ENCODE measurements at places on chromosomes 12 and 14. TPM values are rescaled to one million over a fixed set of nuclear protein-coding genes. Genes with fewer than 3 reads are reported as not detected.
A peak's percentile ranks its signal among the peaks of the same experiment; 100 is the strongest.

DNA sequence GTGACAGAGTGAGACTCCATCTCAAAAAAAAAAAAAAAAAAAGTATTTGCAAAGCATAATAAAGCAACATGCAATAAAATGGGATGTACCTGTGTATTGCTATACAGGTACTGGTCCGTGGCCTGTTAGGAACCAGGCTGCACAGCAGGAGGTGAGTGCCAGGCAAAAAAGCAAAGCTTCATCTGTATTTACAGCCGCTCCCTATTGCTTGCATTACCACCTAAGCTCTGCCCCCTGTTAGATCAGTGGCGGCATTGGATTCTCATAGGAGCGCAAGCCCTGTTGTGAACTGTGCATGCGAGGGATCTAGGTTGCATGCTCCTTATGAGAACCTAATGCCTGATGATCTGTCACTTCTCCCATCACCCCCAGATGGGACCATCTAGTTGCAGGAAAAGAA is 113.3 kb downstream of the SCAF11 start:
- DNase-seq, result no peak

DNA sequence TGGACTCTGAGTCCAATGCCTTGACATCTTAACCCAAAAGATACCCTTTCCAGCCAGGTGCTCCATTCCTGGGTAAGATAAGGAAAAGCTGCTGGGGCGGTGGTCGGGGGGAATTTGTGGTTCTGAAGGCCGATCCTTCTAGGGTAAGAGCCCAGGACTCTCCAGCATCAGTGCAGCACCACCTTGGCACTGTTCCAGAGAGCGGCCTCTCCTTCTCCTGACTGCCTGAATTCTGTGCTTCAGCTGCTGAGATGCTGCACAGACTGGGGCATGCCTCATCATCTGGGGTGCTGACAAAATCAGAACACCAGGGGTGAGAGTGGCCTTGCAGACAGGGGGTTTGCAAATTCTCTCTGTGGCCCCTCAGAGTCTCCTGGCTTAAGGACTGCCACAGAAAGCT is 87.5 kb downstream of the SPTB start:
- no peak for DNase-seq

- DNase-seq, result no peak
Observed at GRCh38 chr14:75373616-75374015, 54.2 kb upstream of the JDP2 start.

GRCh38 chr12:31324116-31324844 is 1.7 kb downstream of the SINHCAF start:
- peak; percentile 81 for DNase-seq

HOXC5 gene
- total RNA-seq, result not detected

DNA sequence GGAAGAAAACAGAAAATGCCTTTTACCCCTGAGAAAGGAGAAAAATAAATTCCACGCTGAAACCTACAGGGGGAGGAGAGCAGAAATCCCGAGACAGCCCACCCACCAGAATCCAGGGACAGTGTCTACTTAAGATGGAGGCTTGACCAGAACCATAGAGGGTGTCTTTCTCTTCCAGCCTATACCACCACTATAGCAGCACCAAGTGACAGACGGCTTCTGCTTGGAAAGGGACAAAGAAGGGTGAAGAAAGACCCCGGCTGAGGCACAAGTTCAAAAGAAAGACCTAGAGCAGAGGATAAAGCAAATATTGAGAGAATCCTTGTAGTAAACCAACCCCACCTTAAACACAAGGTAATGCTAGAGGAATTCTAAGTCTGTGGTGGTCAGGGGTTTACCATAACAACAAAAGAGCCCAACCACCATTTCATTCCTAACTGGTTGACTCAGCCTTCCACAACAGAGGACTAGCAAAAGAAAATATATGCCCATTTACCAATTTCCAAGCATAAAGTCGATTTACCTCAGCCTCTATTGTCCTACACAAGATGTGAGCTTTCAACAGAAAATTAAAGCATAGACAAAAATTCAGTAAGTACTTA is 105.3 kb upstream of the FOXG1 start:
- no peak for DNase-seq

DNA sequence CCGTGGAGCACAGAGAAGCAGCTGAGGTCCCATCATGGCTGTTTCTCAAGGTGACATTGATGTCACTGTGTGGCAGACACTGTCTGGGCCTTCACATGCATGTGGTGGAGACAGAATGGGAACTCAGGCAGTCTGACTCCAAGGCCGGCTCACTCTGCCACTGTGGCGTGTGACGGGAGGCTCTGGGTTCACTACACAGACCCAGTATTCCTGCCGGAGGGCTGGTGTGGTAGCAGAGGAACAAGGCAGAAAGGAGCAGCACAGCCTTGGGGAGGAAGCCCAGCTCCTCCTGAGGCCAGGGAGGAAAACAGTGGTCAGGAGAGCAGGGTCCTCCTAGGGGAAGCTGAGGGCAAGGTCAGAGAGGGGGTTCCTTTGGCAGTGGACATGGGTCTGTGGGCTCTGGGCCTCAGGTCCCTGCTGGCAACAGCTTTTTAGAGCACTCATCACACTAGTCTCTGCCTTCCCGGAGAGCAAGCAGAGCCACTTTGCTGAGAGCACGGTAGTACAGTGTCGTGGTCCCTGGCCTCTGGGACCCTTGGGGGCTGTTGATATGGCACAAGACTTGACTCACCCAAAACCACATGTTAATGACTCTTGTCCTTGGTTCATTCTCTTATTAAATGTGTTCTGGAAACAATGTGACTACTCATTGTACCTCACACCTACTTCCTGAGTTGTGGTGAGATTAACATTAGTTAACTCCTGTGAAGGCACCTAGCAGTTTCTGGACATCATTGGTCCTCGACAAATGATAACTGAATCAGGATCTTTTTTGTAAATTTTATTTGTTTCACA is 21.3 kb downstream of the DCAF4 start:
- no peak for DNase-seq

- DNase-seq, result no peak
Observed at GRCh38 chr12:3292677-3293412, 198.2 kb upstream of the PRMT8 start.

GRCh38 chr14:105281371-105282097 is 19.3 kb downstream of the BRF1 start:
- DNase-seq, result peak; percentile 54

DNA sequence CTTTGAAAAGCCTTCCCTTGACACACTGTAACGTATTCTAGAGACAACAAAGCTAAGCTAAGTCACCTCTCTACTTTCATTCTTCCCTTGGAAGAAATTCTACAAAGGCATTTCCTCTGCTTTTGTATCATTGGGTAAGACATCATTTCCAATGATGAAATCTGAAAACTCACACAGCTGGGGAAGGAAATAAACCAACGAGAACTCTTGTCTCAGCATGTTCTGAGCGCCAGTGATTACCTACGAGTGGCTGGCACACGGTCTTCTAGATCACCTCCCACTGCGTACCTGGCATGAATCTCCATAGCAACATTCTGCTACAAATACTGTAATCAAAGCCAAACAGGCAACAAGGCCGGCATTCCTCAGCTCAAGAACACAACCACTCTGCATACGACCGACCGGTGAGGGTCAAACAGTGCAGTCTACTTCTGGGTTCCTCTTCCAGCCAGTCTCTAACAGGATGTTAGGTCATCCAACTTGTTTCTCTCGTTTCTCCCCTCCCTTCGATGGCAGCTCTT is 7.6 kb downstream of the VPS37B start:
- DNase-seq, result peak; percentile 83

DNA sequence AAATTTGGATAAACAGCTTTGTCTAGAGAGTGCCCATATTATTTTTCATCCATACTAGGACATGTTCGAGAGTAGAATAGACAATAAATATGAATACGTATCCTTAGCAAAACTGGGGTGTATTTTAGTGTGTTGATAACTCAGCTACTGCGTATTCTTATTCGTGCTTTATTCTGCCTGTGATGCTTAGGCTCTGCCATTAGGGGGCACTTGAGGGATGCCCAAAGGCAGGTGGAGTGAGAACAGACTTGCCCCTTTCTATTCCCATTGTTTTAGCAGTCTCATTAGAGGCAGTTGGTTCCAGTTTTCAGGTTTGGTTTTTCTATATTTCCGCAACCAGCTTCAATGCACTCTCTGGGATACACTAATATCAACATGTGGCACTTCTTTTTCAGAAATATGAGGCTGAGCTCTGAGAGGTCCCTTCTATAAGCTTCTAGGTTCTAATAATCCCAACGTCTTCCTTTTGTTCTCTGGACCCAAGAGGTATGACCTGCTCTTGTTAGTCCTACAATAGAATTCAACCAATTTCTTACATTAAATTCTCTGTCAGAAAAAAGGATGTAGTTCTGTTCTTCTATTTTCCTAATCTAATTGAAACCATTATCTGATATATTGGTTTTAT is 985.7 kb upstream of the FBXO33 start:
- DNase-seq, result no peak

Measured in pancreas (tissue), 10 donors.